ENCODE measurements at places on chromosomes 4 and X. TPM values are rescaled to one million over a fixed set of nuclear protein-coding genes. Genes with fewer than 3 reads are reported as not detected.

GLRB gene
- not detected for total RNA-seq

TRIM61 gene
- 3.4 TPM for total RNA-seq

LGI2 gene
- not detected for total RNA-seq

UNC5C gene
- not detected for total RNA-seq

STARD8 gene
- 0.50 TPM for total RNA-seq

KANTR gene
- total RNA-seq: 6.3 TPM

CXCL10 gene
- total RNA-seq: 2.1 TPM

MAPK10 gene
- total RNA-seq: not detected

GPM6B gene
- not detected for total RNA-seq

SOX3 gene
- not detected for total RNA-seq

ARX gene
- not detected for total RNA-seq

DMD gene
- 0.46 TPM for total RNA-seq

SPANXA1 gene
- not detected for total RNA-seq

MSX1 gene
- total RNA-seq: 0.10 TPM

NXT2 gene
- 13.4 TPM for total RNA-seq

All from activated naive CD8-positive, alpha-beta T cell treated with anti-CD3 and anti-CD28 coated beads for 36 hours (primary cell).